ENCODE measurements at places on chromosomes 13 and 19. TPM values are rescaled to one million over a fixed set of nuclear protein-coding genes. Genes with fewer than 3 reads are reported as not detected.

GRCh38 chr19:2345076-2345475, 15.0 kb upstream of the TMPRSS9 start:
- DNase-seq, result no peak

- DNase-seq, result no peak
Measured at GRCh38 chr19:57161985-57162539, 5.2 kb downstream of the DUXA start.

- DNase-seq, result no peak
Measured at GRCh38 chr13:59623206-59623915, 540.4 kb downstream of the DIAPH3 start.

Gene CGB3
- total RNA-seq, result not detected

GRCh38 chr19:46115396-46116106, 8.9 kb downstream of the IGFL3 start:
- DNase-seq, result peak; percentile 92

DNA sequence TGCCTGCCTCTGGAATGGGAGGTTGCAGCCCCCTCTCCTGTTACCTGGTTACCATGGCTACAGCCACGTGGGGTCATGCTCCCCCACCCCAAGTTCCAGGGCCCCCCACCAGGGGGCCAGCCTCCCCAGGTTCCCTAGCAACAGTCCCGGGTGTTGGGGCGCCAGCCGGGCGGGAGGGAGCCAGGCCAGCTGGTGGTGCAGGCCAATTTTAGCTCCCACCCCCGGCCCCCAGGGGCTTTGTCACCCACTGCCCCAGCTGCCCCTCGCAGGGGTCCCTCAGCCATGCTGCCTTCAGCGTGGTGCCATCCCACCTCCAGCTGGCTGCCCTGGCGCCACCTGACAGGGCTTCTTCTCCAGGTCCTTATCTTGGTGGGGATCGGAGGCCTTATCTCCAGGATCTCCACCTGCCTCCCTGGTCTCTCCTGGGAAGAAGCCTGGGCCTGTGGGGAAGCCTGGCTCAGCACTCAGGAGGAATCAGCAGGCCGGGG, 3.0 kb downstream of the MARK4 start:
- DNase-seq, result no peak

Gene FUT2
- total RNA-seq, result 1.9 TPM

GRCh38 chr13:43326100-43326499, 302.7 kb downstream of the DNAJC15 start:
- DNase-seq, result no peak

GRCh38 chr19:16715611-16716010, 4.0 kb upstream of the NWD1 start:
- no peak for DNase-seq

GRCh38 chr13:40875044-40875443, 85.6 kb downstream of the SLC25A15 start:
- DNase-seq, result no peak

GRCh38 chr13:68174893-68175292, 944.8 kb upstream of the PCDH9 start:
- no peak for DNase-seq

Measured in renal cortical epithelial cell (primary cell).